Fibroblast of upper back skin (primary cell): ENCODE measurements at places on chromosomes 5 and 9.
A peak's percentile ranks its signal among the peaks of the same experiment; 100 is the strongest.

DNA sequence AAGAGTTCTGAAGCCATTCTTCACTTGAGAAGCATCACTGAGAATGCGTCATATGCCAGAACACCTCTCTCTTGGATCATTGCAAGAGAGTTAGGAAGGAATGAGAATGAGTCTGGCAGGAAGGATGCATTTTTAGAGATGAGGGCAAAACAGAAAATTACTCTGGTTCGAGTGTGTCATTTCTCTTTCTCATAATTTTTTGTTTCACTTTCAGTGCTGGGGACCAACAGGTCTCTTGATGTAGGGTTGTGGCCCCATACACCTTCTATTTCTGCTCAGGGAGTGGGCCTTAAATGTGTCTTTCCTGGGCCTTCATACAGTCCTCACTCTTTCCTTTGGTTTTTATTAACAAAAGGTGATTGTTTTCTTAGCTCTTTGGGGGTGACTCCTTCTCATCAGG is 302.4 kb downstream of the NR3C1 start:
- DNase-seq = no peak

DNA sequence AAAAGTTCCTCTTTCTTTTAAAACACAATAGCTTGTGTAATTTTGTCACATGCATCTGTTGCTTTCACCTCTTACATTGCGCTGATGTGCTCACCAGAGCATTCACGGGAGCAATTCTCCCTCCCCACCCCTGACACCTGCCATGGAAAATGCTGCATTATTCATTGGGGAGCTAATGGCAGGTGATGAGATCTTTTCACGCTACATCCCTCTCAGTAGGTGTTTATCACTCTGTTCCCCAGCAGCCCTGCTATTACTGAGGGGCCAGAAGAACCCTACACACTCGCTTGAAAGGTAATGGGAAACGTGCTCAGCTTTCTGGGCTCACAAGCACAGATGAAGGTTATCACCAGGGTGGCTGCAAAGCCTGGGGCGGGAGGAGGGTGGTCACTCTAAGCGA is 398.0 kb downstream of the PSAT1 start:
- DNase-seq = no peak

DNA sequence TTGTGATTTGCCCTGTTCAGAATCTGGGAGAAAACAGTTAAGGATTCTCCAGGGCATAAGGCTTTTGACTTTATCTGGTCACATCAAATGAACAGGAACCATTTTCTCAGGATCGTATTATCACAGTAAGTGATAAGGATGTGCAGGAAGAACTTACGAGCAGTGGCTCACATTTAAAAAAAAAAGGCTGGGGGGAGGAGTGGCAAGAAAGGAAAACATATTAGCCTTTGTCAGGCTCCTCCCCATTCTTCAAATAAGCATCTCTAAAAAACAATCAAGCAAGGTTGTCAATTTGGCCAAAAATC is 234.3 kb upstream of the TMEM161B start:
- DNase-seq = no peak

GRCh38 chr5:72837524-72838096 is 21.1 kb downstream of the TNPO1 start:
- peak; percentile 21 for DNase-seq

DNA sequence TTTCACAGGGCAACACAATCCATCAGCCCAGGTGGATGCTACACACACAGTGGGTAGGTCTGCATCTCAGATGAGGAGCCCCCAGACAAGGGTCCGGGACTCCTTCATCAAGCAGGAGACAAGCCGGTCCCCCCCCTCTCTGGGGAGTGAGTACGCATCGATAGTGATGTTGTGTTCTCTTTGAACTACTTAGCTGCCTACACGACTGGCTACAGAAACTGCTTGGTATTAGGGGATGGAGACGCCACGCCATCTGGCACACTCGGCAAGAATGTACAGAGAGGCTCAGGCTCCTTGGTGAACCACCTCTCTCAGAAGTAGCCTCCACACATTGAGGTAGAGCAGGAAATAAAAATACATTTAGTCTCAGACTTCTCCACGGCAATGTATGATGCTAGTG is 179.8 kb downstream of the CNTNAP3 start:
- DNase-seq = no peak
